ENCODE measurements at places on chromosomes 4 and X.

DNA sequence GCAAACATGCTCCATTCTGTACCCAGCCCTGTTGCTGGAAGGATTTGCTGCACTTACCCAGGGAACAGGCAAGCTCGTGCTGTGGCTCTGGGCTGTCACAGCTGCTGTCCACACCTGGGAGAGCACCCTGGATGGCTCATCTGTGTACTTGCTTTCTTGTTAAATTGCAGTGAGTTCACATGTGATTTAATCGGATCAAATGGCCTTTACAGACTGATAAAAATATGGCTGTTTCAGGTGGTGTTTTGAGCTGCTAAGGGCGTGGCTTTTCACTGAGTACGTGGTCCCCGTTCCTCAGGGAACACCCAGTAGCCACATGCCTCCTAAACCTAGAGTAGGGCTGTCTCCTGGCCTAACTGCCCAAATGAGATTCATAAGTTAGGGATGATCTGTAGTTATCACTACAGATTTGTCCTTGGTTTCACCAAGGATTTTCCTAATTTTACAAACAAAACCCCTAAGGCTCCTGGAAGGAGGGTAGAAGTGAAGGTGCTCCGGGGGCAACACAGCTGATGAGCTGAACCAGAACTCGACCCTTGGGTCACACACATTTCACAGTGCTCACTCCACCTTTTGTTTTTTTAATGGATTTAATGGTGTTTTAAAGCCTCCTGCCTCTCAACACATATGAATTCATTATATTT lies 13.7 kb downstream of the KLKB1 start:
- DNase-seq = no peak

- peak; percentile 95 for DNase-seq
Observed at GRCh38 chr4:188941524-188942119, 802.4 kb downstream of the TRIML1 start.

DNA sequence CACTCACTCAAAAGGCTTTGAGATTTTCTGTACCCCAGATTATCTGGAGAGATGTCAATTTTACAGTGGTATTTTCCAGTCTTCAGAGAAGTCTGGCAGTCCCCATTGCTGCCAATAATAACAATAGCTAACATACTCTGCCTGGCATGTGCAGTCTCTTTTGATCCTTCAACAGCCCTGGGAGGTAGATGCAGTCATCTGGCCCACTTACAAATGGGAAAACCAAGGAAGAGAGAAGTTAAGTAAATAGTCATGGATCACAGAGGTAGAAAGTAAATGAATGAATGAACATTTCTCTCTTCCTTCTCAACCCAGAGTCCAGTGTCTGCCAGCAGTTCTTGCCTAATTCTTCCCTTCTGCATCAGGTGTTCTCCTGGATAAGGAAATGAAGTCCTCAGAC lies 113.0 kb upstream of the EDNRA start:
- no peak for DNase-seq

DNA sequence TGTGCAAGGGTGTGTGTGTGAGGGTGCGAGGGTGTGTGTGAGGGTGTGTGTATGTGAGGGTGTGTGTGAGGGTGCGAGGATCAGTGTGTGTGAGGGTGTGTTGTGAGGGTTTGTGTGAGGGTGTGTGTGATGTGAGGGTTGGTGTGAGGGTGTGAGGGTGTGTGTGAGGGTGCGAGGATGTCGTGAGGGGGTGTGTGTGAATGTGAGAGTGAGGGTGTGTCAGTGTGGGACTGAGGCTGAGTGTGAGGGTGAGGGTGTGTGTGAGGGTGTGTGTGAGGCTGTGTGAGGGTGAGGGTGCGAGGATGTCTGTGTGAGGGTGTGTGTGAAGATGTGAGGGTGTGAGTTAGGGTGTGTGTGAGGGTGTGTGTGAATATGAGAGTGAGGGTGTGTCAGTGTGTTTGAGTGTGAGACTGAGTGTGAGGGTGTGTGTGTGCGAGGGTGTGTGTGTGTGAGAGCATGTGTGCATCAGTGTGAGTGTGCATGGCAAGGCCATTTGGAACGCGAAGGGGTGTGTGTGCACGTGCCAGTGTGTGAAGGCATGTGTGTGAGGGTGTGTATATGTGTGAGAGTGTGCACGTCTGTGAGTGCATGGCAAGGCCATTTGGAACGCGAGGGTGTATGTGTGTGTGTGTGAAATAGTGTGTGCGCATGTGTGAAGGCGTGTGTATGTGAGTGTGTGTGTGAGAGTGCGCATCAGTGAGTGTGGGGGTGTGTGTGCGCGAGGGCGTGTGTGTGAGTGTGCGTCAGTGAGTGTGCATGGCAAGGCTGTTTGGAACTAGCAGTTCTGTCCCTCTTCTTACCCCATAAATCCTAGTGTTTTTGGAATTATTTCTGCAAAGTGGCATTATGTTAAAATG lies 69.8 kb downstream of the RGS12 start:
- no peak for DNase-seq

GRCh38 chr4:102511830-102512605 lies 10.9 kb downstream of the NFKB1 start:
- DNase-seq = no peak

DNA sequence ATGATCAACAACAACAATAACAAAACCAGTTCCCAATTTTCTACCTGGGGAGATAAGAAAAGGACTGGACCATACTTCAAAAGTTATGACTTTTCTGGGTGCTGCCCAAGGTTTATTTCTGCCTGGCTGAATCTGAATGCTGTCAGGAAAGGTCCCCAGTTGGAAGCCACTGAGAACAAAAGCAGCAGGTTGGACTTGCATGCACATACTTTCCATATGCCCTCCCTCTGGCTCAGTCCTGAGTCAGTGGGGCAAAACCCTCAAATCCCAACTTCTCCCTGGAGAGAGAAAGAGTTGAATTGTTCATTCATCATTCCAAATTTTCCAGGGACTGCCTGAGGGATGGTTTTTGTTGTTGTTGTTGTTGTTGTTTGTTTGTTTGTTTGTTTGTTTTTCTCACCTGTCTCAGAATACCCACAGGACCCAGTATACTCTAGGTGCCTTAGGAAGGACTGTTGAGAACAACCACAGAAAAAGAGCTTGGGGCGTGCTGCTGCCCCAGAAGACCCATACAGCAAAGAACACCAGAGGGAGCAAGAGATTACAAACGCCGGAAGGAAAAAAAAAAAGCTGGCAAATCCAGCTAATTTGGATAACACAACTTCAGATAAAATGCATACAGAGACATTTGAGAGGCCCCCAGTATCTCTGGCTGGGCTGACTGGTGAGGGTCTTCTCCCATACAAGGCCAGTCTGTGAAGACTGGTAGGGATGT lies 138.9 kb upstream of the INPP4B start:
- DNase-seq = no peak

DNA sequence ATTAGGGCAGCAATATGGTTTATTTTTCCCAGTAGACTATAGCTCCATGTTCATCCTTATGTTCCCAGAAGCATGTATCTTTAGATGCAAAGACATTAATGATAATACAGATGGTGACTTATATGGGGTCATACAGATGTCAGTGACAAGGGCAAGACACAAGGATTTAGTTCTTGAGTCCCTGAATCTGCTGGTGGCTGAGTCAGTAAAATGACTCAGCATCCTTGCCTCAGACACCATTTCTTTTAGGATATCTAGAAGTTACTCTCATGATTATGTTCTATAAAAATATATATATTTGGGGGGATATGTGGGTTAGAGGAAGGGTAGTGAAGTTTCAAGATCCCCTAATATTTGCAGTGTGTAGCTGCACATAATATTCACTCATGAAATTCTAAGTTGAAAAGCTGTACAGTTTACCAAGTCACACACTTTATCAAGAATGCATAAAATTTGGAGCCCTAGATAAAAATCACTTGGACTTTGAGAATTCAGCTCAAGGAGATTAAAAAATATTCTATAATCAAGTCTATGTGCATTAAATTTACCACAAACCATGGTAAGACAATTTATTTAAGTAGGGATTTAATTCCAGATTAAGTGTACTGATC lies 101.9 kb downstream of the LNX1 start:
- DNase-seq = no peak

GRCh38 chrX:50114113-50114512 lies 86.7 kb downstream of the AKAP4 start:
- DNase-seq = no peak

DNA sequence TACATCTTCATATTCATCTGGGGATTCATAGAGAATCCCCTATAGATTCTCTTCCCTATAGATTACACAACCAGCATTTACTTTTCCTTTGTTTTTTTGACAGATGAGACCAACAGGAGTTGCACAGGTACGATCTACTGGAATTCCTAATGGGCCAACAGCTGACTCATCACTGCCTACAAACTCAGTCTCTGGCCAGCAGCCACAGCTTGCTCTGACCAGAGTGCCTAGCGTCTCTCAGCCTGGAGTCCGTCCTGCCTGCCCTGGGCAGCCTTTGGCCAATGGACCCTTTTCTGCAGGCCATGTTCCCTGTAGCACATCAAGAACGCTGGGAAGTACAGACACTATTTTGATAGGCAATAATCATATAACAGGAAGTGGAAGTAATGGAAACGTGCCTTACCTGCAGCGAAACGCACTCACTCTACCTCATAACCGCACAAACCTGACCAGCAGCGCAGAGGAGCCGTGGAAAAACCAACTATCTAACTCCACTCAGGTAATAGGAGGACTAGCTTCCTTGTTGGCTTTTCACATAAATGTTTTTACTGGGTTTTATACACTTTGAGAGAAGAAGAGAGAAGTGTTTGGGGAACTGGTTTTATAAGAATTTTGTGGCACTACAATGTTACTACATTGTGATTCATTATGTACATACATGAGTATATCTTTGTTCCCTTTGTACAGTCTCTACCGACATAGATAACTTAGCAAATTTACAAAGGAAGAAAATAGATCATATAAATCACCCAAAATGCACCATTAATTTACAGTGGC lies 137.2 kb downstream of the DIPK2B start:
- DNase-seq = no peak

DNA sequence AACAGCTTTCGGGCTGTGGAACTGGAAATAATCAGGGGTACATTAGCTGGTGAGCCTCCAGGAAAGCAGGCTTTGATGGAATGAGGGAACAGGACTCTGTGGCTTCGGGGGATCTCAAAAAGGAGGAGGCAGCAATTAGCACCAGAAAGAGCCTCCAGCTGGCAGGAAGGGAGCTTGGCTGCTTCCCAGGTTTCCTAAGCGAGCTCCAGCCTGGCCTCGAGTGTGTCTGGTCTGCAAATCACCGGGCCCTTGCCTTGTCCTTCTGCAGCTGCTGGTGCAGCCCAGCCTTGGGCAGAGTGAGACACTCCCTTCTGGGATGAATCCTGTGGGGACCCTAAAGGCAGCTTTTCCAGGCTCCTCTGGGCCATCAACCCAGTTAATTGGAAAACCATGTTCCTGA lies 10.7 kb upstream of the PDHA1 start:
- no peak for DNase-seq

GRCh38 chr4:172740434-172740833 lies 428.2 kb upstream of the GALNT7 start:
- no peak for DNase-seq

DNA sequence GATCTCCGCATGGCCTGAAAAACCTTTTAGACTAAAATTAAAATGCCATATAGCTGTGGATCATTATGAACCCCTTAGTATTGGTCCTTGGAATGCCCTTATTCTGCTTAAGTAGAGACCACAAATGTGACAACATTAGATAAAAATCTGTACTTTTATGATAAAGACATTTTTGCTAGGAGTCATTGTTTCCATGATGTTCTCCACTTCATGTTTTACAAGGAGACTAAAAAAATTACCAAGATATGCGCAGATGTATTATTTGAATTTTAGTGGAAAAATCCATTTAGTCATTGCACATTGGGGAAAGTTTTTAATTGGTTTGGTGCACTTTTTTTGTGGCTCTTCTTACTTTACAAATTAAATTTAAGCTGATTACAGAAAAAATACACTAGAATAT lies 85.1 kb upstream of the HPRT1 start:
- no peak for DNase-seq

GRCh38 chr4:149784018-149784417 lies 31.6 kb downstream of the IQCM start:
- no peak for DNase-seq

DNA sequence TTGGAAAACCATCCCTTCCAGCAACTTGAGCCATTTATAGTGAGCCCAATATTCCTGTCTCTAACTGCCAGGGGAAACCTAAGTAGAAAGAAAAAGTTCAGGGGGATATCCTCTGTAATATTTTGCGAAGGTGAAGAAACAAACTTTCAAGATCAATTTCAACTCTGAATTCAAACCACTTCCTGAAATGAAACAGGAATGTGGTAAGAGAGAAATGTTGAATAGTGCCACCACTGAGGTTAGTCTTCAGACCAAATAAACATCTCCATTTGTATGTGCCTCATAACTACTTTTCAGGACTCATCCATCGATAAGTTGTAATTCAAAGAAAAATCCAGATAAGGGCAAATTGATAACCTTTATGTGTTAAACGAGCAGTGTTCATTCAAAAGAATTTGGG lies 128.7 kb downstream of the GABRB1 start:
- DNase-seq = no peak

- peak; percentile 23 for DNase-seq
Observed at GRCh38 chrX:118644378-118644777, 83.0 kb upstream of the IL13RA1 start.

- no peak for DNase-seq
Observed at GRCh38 chr4:43223820-43224219, 331.3 kb downstream of the GRXCR1 start.

DNA sequence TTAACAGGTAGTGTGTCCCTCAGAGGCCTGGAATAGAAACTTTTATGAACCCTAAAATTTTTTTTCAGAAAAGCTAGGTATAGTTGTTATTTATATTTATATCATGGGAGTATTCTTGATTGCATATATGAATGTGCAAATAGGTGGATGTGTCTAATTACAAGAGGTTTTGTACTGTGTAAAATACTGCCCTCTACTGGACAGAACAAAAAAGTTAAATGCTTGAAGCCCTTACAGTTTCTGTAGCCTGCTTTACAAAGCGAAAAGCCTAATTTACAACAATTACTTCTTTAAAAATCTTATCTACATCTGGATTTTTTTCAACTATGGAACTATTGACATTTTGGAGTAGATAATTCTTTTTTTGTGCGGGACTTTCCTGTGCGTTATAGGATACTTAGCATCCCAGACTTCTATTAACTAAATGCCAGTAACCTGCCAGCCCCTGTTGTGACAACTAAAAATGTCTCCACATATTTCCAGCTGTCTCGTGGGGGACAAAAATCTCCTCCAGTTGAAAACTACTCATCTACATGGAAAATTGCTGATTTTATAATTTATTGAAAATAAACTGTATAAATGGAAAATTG lies 35.1 kb downstream of the ENPEP start:
- DNase-seq = peak; percentile 33

- no peak for DNase-seq
Observed at GRCh38 chr4:141576585-141577110, 59.7 kb upstream of the IL15 start.

- DNase-seq = no peak
Observed at GRCh38 chr4:30865691-30866090, 145.5 kb downstream of the PCDH7 start.

- DNase-seq = no peak
Observed at GRCh38 chrX:2486476-2487133, 14.2 kb downstream of the DHRSX start.

DNA sequence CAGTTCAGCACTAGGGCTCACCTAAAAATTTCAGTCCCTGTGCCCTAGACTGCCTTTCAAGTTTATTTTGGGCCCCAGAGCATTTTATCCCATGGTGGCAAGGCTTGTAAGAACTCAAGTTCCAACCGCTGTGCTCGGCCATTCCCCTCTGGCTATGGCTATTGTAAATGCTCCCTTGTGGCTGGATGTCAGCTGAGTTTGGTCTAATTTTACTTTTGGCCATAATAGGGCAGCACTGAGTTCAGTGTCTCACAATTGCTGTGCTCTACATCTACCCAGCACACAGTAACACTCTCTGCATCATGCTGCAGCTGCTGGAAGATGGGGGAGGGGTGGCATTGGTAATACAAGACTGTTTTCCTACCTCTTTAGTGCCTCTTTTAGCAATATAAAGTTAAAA lies 210.8 kb upstream of the IRS4 start:
- DNase-seq = no peak

- DNase-seq = no peak
Observed at GRCh38 chr4:11821772-11822430, 393.2 kb upstream of the HS3ST1 start.
